ENCODE measurements at places on chromosomes 2 and 18.
A peak's percentile ranks its signal among the peaks of the same experiment; 100 is the strongest.

DNA sequence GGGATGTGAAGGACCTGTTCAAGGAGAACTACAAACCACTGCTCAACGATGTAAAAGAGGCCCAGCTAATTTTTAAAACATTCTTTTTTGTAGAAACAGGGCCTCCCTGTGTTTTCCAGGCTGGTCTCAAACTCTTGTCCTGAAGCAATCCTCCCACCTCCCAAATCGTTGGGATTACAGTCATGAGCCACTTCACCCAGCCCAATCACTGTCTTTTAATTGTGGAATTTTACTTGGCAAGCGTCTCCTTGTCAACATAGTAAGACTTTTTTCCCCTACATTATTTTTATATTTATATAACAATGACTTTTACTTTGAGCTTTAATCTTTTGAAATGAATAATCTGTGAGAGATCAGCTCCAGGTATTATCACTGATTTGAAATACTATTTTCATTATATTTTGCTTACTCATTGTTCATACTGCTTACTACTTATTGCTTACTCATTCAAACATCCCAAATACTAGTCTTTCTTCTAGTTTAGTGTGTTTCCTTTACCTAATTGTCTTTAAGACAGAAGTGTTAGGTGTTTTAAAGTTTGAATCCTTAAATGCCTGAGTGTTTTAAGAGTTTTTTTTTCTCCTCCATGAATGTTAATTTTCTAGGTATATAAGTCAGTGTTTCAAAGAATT lies 48.9 kb downstream of the PTPN4 start:
- no peak for DNase-seq

DNA sequence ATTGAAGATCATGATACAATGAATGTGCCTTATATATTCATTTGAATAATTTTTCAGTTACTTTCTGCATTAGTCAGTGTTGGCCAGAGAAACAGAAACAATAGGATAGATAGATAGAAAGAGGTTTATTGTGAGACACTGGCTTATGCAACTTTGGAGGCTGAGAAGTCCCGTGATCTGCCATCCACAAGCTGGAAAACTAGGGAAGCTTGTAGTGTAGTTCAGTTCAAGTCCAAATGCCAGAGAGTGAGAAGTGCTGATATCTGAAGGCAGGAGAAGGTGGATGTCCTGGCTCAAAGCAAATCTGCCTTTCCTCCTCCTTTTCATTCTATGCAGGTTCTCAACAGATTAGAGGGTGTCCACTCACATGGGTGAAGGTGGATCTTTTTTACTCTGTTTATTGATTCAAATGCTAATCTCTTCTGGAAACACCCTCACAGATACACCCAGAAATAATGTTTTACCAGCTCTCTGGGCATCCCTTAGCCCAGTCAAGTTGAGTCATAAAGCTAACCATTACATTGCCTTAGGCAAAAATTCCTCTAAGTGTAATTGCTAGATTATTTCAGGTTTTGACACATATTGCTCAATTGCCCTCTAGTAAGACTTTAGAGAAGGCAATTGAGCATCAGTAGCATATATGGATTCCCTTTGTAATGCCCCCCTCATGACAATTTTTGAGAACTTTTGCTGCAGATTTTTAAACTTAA lies 341.4 kb downstream of the LPIN1 start:
- DNase-seq = no peak

DNA sequence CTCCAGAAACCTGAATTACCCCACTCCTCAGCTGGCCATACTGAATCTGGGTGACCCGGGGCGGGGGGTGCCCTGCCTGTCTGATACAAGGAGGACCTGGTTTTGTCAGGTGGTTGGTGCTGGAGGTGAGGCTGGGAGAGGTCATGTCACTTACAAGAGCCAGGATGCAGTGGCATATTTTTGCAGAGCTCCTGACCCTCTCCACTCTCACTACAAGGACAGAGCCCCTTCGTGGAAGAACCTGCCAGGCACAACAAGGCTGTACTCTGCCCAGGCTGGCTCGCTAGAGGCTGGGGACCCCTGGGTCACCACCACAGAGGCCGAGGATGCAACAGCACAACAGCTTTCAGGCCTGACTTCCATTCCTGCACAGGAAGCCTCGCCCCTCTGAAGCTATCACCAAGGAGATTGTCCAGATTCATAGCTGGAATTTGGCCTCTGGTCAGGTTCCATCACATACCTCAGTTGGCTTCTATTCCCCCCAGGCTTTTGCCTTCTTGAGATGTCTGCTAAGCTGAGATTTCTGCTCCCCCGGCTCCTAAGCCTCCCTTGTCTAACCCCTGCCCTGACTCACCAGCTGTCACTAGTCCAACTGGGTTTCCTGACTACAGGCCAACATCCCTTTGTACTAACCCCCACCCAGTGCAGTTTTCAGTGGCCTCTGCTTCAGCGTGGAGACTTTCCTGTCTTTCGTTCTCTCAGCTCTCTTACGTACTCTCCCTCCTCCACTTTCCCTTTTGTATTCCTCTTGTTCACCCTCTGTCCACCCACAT lies 132.5 kb upstream of the EPAS1 start:
- DNase-seq = no peak

DNA sequence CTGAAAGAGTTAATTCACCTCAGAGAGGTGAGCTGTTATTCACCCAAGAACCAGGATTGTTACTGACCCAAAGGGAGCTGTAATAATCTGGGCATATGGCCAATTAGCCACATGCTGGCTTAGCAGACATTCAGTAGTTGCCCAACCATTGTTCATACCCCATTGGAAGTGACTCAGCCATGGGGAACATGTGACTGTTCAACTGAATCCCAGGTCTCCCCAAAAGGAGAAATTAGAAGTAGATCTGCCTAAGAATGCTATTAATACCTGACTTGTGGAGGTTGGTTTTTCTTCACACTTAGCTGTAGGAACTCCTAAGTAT lies 272.6 kb upstream of the UBE2E3 start:
- no peak for DNase-seq

DNA sequence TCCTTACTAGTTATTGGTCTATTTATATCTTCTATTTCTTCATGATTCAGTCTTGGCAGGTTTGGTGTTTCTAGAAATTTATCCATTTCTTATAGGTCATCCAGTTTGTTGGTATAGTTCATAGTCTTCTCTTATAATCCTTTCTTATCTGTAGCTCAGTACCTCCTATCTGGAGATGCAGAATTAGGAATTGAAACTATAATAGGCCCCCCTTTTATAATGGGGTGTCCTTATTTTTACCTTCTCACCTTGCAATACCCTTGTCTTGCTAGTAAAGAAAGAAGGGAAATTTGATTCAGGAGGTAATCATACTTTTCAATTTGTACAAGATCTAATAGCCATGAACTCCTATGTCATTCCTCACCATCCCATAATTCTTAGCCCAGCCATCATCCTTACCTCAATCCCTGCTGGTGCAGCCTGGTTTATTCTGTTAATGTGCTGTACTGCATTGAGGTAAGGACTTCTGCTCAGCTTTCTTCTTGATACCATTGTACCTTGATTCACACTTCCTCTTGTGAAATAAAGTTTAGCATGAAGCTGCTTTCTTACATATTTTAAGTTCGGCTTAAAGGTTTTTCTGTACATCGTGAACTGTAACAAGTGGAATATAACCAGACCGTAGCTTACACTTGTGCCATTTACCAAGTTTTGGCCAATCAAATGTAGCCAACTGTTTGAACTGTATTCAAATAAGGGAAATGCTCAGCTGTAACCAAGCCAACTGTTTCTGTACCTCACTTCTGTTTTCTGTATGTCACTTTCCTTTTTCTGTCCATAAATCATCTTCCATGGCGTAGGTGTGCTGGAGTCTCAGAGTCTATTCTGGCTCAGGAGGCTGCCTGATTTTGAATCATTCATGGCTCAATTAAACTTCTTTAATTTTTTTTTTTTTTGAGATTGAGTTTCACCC lies 40.1 kb upstream of the PTH2R start:
- peak; percentile 26 for DNase-seq

DNA sequence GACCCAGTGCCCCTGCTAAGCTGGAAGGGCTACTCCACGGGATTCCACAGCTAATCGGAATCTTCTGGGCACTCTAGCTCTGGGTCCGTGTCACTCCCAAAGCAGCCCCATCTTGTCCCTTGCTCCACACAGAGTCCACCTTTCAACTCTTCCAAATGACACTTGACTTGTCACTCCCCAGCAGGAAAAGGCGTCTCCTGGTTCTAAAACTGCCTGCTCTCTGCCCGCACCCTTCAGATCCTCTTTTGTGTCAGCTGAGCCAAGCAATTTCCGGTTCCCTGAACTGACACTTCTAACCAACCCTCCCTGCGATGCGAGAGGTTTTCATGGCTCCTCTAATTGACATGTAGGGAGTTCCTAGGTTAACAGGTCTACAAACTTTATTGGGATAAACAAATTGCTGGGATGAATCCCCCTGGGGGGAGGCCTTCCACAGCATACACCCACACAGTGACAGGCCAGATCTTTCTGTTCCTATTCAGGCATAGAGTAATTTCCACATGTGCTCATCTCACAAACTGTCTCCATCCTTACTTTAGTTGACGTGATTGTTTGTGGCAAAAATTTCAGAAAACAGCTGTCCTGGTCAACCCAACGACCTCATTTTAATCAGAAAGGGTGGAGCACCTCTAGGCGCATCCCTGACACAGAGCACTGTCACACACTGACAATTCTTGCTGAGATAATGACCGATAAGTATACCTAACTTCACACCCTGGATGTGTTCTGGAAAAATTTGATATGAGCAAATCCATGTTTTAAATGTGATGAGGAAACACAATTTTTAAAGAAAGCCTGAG lies 104.9 kb downstream of the RBMS1 start:
- DNase-seq = no peak

GRCh38 chr2:64945973-64946768 lies 43.0 kb upstream of the SLC1A4 start:
- DNase-seq = peak; percentile 94

DNA sequence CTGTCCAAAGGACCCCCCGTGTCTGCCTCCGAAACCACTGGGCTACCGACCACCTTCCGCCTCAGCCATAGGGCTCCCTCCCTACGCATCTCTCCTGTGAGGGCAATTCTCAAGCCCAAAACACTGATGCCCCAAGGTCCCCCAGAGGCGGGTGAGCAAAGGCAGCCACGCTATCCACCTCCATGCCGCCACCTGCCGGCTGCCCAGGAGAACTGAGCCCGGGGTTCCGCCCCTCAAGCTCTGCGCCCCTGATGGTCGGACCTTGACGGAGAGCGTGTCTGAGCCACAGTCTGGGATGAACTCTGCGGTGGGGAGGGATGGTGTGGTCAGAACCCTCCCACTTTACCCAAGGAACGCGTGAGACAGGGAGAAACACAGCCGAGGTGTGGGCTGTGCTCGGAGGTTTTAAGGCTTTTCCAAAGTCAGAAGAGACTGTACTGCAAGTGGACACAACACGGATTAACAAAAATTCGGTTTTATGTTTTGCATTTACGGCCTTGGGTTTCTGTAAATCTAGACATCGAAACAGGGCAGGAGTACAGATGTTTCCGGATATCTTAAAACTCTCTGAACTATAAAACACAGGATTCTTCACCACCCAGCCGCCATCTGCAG lies 114.1 kb downstream of the ZNF516 start:
- DNase-seq = no peak

- no peak for DNase-seq
Observed at GRCh38 chr18:41268271-41268670, 686.8 kb upstream of the PIK3C3 start.

GRCh38 chr18:79797518-79798345 lies at the start of gene KCNG2:
Gene KCNG2 (plus strand): TSS chr18:79797938. CDS start chr18:79863668, 65,730 bp downstream.
- DNase-seq = peak; percentile 5

- DNase-seq = no peak
Observed at GRCh38 chr18:9688036-9688741, 19.9 kb upstream of the RAB31 start.

GRCh38 chr2:225598897-225599296 lies 199.4 kb downstream of the NYAP2 start:
- no peak for DNase-seq

- no peak for DNase-seq
Observed at GRCh38 chr18:77037567-77037966, 95.0 kb downstream of the MBP start.

- no peak for DNase-seq
Observed at GRCh38 chr2:124953921-124954320, 928.8 kb downstream of the CNTNAP5 start.

- no peak for DNase-seq
Observed at GRCh38 chr2:180161415-180161814, 154.3 kb upstream of the CWC22 start.
